Activated CD4-positive, CD25-positive, alpha-beta regulatory T cell treated with anti-CD3 and anti-CD28 coated beads, Interleukin-2, amount 50 U/mL, for 72 hours (primary cell): ENCODE measurements at places on chromosomes 1 and 21.
A peak's percentile ranks its signal among the peaks of the same experiment; 100 is the strongest.

DNA sequence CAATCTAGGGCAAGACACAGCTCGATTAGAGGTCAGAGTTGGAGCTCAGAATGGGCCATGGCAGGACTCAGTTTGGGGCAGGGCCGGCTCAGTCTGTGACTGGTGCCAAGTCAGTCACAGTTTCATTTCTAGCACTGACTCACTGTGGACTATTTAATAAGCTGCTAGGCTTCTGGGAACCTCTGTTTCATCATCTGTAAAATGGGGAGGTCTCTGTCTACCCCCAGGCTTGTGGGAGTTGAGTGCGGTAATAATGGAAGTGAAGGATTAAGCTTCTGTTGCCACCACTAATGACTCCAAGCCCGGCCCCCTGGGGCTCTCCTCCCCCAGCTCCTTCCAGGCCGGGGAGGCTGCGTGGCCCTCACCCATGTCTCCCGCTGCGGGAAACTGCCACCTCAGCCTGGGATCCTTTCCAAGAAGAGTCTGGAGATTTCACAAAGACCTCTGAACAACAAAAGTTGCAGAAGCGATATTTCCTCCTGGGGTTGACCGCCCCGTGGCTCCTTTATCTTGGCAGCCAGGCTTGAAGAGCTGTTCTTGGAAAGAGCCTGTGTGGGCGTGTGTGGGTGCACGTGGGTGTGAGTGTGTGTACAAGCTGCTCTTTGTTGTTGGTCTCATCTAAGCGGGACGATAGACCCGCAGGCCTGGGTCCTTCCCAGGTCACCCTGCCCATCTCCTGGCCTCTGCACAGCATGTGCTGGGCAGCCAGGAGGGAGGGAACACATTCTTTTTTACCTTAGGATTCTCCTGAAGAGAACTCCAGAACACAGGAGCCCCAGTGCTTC is 29.1 kb downstream of the KNCN start:
- no peak for DNase-seq

DNA sequence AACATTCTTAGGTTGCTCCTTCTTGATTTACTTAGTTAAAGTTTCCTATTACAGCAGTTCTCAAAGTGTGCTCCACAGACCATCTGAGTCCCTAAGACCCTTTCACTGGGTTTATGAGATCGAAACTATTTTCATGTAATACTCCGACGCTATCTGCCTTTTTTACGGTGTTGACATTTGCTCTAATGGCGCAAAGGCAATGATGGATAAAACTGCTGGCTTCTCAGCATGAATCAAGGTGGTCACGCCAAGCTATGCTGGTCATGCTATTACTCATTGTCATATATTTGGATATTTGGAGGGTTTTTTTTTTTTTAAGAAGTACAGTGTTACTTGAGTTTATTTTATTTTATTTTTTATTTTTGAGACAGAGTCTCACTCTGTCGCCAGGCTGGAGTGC is 235.1 kb downstream of the KIF26B start:
- no peak for DNase-seq

DNA sequence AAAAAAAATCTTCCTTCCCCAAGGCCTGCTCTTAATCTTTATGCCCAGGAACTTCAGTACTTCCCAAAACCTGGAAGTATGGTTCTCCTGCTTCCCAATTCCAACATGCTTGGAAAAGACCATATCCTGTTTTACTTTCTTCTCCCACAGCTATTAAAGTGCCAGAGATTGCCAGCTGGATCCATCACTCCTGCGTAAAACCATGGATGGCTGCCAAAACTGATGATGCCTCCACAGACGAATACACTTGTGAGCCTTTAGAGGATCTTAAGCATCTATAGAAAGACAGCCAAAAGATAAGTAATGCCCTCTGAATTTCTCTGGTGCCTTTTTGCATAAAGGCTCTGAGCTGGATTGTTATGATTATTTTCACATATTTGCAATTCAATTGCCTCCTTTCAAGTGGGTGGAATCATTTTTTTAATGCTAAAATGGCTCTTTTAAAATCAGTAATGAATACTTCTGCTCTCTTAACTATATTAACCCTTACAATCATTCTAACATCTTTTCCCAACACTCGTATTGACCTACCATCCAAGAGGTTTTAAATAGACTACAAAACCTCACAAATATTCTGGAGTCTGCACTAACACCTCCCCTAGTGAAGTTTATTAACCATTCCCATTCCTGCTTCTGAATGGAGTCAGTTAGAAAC is 1807.8 kb downstream of the BRINP3 start:
- no peak for DNase-seq

- DNase-seq = no peak
These were observed 14.5 kb downstream of the SLC6A17 start for GRCh38 chr1:110164725-110165350.

DNA sequence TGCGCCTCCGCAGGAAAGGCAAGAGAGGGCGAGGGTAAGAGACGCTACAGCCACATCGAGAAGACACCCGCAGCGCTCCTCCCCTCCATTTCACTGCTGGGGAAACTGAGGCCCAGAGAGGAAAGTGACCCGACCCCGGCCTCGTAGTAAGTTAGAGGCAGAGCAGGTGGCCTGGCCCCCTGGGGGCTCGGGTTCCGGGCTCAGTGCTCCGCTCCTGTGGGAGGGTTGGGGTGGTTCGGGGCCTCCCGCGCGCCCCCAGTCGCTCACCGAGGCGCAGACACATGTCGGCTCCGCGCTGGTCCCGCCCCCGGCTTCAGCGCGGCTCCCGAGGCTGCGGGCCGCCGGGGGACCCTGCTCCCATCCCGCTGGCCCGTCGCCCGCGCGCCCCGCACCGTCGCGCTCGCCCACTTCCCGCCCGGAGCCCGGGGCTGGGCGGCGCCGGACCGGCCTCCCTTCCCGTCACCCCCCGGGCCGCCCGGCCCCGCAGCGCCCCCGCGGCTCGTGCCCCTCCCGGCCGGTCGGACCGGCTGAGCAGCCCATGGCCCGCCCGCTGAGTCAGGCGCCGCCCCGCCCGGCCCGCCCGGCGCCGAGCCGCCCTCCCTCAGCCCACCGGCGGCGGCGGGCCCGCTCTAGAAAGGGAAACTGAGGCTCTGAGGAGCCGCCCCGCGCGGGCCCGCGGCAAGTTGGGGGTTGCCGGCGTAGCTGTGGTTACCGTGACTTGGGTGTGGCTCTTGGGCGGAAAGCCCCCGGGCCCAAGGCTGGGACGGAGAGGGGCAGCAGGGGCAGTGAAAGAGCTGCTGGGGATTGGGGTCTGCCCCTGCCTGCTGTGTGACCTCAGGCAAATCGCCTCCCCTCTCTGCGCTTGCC is at the start of gene TMEM54:
Gene TMEM54 (minus strand): TSS at position 434 of the 867 bp plus-strand sequence. CDS start 151 bp downstream, at position 283.
- DNase-seq = no peak

DNA sequence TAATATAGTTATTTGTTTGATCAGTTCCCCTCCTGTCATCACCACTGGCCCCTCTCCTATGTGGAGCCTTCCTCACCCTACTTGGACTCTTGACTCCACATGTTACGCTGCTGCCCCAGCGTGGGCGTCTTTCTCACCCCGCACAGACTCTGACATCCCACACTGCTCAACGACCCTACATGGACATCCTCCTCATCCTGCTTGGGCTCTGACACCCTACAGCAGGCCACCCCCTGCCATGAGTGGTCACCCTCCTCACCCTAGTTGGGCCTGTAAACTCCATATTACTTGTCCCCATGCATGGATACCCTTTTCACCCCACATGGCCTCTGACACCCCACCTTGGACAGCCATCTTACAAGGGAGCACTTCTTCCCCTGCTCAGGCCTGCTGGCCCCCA is 21.0 kb downstream of the TTC4 start:
- DNase-seq = no peak

- no peak for DNase-seq
These were observed 87.0 kb upstream of the VAMP3 start for GRCh38 chr1:7684132-7684531.

DNA sequence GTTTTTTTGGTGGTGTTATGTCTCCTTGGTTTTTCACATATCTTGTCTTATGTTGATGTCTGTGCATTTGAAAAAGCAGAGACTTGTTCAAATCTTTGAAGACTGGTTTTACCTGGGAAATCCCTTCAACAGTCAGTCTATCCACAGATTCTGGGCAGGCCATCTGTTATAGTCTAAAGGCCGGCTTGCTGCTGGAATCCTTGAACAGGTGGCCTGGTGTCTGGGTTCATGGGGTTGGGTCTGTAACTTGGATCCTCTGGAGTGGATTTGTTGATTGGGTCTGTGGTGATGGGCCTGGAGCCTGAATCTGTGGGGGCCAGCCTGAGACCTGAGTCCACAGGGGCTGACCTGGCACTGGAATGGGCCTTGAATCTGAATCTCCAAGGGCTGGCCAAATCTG is 12.2 kb downstream of the LORICRIN start:
- DNase-seq = no peak

DNA sequence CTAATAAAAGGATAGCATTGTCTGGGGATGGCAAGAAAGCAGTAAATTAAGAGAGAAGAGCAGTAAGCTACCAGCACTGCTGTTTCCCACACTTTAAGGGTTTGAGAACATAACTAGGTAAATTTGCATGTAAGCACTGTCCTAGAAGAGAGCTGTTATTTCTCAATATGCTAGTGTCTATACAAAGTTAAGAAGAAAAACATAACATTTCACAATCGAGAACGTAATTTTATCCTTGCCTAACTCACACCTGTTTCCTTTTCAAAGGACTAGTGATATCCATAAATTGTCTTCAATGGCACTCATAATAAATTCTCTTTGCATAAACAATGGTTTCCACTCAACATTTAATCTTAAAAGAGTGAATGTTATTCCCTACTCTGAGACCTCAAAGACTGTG is 576.0 kb downstream of the PTBP2 start:
- DNase-seq = no peak

DNA sequence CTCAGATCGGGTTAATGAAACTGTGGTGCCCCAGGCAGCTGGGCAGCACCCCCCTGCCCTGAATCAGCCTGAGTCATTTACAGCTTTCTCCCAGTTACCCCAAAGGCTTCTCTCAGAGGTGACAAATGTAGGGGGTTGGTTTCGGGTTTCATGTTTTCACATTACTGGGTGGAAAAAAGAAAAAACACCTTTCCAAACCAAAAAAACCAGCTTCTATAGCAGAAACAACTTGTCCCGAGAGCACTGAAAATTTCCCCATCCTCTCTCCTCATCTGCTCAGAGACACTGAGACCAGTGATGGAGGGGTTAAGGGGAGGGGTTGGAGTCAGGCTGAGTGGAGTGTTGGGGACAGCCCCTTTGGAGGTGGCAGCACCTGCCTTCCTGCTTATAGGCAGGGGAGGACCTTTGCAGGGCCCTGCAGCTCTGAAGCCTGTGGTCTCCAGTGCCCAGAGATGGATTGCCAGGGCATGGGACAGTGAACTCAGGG is 15.6 kb downstream of the UTP11 start:
- peak; percentile 65 for DNase-seq

DNA sequence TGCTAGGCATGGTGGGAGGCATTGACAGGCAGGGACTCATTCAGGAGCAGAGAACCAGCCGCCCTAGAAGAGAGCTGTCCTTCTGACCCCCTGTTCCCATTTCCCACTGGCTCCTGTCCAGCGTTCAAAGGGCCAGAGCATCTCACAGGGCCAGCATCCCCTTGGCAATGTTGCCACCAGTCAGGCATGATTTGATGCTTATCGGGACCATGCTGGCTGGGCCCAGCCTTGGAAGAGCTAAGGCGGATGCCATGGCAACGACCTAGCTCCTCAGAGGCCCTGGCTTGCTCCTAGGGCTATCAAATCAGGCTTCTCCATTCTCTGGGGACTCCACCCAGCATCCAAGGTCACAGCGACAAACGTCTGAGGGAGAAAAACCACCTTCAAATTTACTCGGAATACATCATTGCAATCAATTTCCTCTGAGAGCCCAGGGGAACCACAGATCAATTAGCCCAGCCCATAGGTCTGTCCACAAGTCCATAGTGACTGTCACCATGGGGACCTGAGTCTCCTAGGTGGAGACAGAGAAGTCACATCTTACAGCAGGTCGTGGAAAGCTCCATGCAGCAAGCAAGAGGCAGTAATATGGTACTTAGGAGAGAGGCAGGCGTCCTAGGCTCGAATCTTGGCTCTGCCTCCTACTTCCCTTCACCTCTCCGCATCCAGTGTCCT is 14.1 kb upstream of the VWA5B1 start:
- DNase-seq = no peak

- no peak for DNase-seq
These were observed 7.8 kb downstream of the PTTG1IP start for GRCh38 chr21:44865561-44866280.

- DNase-seq = no peak
These were observed 5.6 kb upstream of the SLC2A5 start for GRCh38 chr1:9075022-9075421.

DNA sequence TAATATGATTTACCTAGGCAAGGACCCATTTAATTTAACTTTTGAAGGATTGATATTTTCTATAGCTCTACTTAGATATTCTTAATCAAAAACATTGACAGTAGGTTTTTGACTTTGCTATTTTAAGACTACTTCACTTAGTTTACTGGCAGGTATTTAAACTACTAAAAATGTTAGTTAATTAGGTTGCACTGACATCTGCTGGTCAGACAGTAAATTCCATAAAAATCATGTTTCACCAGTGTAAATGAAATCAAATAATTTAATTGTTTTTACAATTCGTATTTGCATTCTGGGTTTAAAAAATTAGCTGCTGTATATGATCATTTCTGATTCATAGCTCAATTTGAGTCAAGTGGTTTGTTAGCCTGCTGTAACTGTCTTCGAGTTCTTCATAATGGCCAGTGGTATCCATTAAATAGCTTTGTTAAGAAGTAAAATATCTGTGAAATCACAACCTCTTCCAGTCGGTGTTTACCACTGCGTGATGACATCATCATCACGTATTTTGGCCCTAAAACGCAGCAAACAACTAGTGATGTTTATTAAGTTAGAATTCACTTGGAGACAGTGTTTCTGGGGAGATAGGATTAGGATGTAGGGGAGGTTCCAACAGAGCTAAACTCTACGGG is 26.2 kb downstream of the EXTL2 start:
- no peak for DNase-seq
